ENCODE measurements at places on chromosomes 6 and 20.

DNA sequence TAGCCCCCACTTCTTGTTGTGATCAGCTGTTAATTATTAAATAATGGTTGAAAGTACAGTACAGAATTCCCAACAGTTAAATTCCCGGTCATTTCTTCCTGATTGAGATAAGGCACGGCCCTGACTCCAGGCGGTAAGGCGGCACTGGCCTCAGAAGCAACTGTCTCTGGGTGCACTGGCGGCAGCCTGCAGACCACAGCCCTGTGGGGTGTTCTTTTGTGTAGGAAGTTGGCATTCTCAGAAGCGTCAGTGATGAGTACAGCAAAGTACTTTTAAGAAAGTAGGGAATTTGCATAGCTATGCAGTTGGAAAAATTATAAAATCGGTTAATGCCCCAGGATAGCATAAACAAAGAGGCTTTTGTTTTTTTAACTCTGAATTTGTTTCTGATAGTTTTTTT lies 50.5 kb downstream of the SAMD5 start:
- no peak for DNase-seq

DNA sequence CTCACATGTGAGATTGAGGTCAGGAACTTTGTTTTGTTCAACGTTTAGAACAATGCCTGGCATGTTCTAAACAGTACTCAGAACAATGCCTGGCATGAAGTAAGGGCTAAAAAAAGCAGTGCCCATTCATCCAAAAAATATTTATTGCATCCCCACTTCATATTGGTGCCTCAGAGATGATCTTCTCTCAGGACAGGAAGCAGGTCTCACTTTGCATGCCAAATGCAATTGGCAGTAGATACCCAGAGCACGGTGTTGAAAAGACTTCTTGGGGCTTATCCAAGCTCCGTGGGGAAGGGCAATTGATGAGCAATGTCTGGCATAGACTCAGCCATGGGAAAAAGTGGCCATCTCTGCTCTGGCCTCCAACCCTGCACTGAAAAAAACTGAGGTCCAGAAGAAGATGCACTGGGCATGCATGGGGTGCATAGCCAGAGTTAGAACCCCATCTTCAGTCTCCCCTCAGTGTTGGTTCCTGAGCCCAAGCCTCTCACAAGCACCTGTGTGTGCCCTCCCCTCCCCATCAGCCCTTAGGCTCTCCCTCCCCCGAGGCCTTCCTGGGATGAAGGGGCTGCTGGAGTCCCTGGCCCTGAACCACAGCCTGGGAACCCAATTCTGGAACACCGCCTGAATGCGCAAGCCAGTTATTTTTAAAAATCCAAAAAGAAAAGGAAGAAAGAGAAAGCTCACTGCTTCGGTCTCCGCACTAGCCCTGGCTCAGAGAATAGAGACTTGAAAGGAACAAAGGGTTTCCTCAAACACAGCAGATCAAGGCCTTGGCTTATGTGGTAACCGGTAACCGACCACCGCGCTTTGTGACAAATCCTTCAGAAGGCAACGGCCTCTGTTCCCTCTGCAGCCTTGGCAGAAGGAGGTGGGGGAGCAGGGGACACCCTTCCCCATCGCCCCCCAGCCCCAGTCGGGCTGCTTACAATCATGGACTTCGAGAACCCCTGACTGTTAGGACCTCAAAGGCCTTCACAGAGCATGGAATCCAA lies 78.5 kb upstream of the SIRPA start:
- peak; percentile 47 for DNase-seq

DNA sequence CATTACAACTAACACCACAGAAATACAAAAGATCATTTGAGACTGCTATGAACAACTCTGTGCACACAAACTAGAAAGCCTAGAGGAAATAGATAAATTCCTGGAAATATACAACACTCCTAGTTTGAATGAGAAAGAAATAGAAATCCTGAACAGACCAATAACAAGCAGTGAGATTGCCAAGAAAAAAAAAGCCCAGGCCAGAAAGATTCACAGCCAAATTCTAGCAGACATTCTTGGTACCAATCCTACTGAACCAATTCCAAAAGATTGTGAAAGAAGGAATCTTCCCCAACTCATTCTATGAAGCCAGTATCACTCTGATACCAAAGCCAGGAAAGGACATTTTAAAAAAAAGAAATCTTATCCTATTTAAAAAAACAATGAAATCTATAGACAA lies 7.0 kb upstream of the CDK19 start:
- DNase-seq: no peak

DNA sequence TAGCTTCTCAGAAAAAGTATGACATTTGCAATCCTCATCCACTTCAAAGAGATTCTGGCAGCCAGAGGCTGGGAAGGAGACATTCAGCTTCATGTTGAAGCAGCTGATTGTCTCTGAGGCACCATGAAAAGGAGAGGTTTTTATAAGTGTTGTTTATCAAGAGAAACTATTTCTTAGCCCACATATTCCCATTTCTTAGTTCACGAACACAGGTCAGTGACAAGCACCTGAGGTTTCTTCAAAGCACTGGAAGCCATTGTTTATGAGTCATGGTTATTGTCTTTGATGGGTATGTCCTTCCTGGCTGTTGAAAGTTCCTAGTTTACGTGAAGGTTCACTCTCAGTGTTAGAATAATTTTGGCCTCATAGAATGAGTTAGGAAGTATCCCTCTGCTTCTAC lies 3.0 kb upstream of the DDX43 start:
- no peak for DNase-seq

- no peak for DNase-seq
Observed at GRCh38 chr6:72659754-72660153, 37.9 kb downstream of the KCNQ5 start.

All from H54 (cell line).